Effector CD4-positive, alpha-beta T cell (primary cell): ENCODE measurements at places on chromosomes 3 and 15.

GRCh38 chr3:69282181-69282580 is 103.7 kb downstream of the FRMD4B start:
- no peak for DNase-seq

DNA sequence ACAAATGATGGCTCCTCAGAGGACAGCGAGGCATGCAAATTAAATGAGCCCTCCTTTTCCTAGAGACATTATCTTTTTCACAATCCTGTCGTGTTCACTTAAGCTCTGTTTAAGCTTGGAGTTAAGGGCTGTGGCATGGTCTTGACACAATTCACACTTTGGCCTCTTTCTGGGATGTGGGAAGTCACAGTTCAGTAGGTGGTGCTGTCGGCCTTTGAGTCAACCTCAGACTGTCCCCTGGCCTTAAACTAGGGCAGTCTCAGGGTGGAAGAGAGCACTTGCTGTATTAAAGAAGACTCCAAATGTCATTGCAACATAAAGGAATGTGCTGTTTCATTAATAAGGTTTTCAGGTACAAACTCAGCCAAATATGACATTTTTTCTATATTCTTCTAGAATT is 351.0 kb downstream of the MCTP2 start:
- DNase-seq, result no peak

DNA sequence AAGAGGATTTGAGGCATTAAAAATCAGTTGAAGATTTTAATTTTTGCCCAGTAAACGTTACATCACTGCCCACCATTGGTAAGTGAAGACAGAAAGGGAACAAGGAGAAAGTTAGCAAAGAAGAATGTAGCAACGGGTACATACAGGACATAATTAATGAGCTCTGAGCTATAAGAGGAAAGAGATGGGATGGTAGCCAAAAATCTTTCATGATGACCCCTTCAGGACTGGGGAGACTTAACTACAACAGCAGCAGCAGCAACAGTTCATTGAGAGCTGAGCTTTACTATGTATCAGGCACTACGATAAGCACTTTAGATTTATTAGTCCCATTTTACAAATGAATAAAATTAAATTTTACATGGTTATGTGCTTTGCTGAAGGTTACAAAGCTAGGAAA is 18.4 kb downstream of the EMC4 start:
- no peak for DNase-seq

DNA sequence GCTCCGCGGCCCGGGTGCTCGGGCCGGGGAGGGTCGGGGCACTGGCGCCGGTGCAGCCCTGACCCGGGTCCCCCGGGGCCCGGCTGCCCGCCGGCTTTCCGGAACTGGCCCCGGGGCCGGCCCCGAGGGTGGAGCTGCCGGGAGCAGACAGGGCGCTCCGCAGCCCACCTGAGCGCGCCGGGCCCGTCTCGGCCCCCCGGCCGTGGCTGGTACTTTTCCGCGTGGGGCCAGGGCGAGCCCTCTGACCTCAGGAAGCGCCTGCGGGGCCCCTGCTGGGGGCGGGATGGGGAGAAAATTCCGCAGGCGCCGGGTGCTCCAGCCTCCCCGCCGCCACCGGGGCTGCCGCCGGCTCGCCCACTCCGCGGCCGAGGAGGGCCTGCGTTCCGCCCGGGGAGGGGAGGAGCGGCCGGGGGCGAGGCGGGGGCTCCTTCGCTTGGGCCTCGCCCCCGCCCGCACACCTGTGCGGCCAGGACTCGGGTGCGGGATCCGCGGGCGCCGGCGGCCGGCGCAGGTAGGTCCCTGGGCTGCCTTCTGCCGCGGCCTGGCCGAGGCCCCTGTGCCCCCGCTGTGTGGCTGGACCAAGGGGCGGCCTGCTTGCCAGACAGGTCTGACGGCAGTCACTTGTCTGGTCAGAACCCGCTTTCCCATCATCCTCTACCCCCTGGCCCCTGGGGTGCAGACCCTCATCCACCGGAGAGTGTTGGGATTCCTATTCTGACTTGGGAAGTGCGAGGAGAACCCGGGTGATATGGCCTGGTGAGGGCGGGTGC is 3.5 kb downstream of the FURIN start:
- no peak for DNase-seq
